COR-L47 (cell line): ENCODE measurements at places on chromosomes 7 and 10.

GRCh38 chr10:46042527-46042926 is 3.5 kb downstream of the MSMB start:
- DNase-seq = no peak

DNA sequence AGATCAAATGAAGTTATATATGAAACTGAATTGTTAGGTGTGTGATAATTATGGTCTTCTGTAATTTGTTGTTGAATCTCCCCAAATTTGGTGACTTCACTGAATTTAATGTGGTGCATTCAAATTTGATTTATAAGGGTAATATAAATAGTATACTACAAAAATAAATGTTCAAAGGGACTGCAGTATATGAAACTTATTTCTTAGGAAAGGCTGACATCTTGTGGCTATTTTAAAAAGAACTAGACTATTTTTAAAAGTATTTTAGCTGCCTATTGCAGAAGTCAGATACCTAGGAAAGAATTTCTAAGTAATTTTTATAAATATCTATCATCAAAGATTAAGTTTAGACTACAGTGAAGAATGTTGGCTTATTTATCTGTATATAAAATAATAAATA is 36.6 kb downstream of the ATRNL1 start:
- DNase-seq = no peak

DNA sequence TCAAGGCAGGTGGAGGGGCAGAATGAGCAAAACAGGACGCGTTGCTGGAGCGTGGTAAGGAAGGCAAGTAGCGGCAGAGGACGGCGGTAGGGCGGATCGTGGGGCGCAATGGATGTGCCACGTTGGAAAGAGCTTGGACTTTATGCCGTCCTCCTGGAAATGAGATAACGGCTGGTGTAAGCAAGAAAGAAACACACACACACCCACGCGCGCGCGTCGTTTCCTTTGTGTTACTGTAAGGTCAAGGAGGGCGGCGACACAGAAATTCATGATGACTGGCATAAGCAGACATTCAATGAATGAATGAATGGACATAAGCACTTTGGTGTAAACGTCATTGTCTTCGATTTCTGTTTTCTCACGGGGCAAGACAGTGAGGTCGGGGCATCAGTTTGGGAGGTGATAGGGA is 683 bp upstream of the ENTPD7 start:
- no peak for DNase-seq

DNA sequence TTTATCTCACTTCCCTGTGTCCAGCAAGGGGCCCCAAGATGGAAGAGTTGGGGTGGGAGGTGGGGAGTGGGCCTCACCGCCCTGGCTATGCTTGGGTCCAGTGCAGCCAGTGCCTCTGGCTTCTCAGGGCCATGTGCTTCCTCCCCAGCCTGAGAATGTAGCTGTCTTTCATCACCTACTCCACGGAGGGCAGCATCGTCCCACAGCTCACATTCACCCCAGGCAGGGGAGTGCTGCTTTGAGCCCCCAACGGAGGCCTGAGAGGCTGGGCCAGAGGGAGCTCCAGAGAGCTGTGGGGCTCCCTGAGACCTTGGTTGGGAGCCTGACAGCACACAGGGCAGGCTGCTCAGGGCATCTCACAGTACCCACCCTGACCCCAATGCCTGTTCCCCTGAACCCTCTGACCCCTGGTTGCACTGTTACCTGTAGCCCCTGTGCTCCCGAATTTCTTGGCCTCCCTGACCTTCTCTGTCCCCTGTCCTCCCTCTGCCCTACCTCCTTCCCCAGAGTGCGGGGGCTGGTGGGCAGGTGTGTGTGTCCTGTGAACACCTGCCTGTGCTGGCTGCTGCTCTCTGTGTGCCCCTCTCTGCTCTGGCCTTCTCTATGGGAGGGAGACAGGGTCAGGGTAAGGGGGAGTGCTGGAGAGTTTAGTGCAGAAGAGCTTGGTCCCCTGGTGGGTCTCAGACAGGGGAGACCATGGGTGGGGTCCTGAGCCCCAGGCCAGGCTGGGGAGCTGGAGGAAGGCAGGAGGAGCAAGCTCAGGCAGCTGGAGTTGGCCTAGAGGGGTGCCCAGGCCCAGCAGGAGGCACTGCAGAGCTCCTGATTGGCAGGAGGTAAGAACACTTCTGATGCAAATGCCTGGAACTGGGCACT is 19.6 kb upstream of the ZNF488 start:
- DNase-seq = no peak

GRCh38 chr7:158030071-158030470 is 557.6 kb downstream of the PTPRN2 start:
- DNase-seq = no peak

DNA sequence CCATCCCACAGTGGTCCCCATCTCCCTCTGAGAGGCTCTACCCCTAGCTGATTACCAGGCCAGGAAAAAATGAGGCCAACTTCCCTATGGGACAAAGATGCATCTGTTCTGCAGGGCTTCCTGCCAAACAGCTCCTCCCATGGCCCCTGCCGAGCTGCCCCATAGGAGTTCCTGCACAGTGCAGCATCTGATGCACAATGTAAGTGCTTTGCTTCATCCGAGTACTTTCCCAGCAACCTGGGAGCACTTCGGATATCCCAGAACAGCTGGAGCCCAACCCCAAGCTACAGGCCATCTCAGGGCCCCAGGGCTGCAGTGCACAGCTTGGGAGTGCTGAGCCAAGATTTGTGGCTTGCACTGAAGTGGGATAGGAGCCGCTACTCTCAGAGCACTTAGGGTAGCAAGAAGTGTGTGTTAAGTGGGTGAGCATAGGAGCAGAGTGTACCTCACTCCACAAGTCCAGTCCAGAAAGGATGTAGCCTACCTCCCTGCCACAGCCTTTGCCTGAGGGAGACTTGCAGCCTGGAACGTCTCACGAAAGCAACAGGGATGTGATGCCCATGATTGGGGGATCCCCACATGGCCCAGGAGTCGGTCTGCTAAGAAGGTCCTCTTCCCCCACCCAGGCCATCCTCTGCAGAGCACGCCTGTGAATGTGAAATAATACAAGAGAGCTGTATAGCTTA is 209.6 kb upstream of the VWC2 start:
- DNase-seq = no peak

DNA sequence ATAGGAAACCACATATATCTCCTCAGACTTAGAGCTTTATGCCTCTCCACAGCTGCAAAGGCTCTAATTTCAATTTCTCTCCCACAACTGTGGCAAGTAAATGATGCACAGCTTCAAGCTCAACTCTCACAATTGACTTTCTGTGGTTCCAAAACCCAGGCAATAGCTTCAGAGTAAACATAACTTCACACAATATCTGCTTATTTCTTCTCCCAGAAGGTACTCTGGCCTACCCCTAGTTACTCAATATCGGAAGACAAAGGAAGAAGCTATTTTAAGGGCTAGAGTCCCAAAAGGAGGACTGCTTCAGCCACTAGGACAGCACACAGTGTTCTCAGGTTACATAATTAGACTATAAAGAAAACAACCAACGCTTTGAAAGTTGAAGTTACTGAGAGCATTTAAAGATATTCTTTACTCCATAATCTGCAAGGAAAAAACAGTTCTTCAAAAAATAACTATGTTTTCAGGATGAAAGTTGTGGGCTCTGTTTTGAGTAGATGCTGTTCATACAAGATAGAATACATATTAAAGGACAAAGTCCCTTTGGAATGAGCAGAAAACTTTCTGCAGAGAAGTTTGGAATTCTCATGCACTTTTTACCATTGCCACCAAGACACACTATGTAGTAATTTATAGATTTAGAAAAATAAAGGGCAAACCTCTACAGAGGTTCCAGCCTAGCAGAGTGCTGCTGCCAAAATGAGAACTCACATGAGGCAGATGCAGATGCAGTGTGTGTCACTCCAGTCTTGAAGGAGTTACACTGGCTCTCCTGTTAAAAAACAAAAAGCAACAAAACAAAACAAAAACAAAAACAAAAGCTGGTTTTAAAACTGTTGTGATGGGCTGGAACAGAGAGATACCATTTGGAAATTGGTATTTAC is 81.8 kb downstream of the NT5C2 start:
- DNase-seq = no peak

- DNase-seq = no peak
Measured at GRCh38 chr10:8060010-8060703, 5.7 kb downstream of the GATA3 start.

DNA sequence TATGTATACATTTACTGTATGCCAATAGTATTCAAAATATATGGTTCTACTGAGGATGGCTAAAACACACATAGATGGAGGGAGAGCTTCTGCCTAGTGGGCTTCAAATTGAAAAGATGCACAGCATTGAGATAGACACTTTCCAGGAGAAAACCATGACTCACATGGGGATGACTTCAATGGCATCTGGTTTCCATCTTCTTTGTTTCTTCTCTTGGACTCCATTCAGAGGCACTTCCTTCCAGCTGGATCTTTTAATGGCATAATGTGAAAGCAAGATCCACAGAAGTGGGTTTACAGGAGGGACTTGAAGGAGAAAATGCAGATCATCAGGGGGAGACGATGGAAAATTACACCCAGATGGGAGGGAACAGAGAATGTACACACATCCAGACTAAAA is 84.9 kb downstream of the ZNF365 start:
- no peak for DNase-seq

- DNase-seq = no peak
Measured at GRCh38 chr7:115274-115911, 77.0 kb upstream of the FAM20C start.

DNA sequence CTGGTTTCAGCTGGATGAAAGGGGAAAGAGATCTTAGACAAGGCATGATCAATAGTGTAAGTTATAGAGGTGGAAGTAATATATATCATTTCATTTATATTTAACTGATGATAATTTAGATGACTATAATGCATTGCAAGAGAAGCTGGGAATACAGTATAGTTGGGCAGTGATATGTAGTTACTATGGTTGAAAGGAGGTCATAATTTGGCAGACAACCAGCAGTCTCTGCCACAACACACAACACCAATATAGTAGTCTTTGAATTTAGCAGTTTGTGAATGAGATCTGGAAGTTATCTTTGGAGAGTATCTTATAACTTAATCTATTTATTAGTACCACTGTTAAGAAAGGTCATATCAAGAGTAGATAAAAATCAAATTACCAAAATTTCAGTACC is 39.9 kb downstream of the TAX1BP1 start:
- no peak for DNase-seq

GRCh38 chr7:75718390-75719031 is 20.2 kb downstream of the HIP1 start:
- no peak for DNase-seq

- peak; percentile 52 for DNase-seq
Measured at GRCh38 chr7:112414855-112415490, 35.3 kb upstream of the IFRD1 start.

GRCh38 chr7:120792861-120793130 is 65.1 kb downstream of the TSPAN12 start:
- no peak for DNase-seq

DNA sequence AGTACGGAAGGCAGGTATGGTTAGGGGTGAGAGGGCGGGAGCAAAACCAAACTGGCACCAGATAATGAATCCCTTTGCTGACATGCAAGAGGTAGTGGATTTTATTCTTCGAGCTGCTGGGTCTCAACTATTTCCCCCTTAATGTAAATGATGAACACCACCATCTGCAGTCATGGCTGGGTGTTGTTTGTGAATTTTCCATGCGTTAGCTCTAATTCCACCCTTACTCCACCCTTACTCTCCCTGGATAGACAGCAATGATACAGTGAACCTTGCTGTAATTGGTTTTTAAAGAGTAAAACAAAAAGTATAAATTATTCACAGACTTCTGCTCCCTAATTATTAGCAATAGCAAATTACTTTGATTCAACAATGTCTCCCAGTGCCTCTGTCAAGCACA is 74.5 kb upstream of the PDE1C start:
- no peak for DNase-seq

- no peak for DNase-seq
Measured at GRCh38 chr10:124493214-124493882, 31.7 kb downstream of the LHPP start.

- DNase-seq = no peak
Measured at GRCh38 chr10:6721964-6722615, 142.0 kb upstream of the PRKCQ start.

GRCh38 chr10:86872757-86873156 is 84.7 kb downstream of the MMRN2 start:
- DNase-seq = no peak

DNA sequence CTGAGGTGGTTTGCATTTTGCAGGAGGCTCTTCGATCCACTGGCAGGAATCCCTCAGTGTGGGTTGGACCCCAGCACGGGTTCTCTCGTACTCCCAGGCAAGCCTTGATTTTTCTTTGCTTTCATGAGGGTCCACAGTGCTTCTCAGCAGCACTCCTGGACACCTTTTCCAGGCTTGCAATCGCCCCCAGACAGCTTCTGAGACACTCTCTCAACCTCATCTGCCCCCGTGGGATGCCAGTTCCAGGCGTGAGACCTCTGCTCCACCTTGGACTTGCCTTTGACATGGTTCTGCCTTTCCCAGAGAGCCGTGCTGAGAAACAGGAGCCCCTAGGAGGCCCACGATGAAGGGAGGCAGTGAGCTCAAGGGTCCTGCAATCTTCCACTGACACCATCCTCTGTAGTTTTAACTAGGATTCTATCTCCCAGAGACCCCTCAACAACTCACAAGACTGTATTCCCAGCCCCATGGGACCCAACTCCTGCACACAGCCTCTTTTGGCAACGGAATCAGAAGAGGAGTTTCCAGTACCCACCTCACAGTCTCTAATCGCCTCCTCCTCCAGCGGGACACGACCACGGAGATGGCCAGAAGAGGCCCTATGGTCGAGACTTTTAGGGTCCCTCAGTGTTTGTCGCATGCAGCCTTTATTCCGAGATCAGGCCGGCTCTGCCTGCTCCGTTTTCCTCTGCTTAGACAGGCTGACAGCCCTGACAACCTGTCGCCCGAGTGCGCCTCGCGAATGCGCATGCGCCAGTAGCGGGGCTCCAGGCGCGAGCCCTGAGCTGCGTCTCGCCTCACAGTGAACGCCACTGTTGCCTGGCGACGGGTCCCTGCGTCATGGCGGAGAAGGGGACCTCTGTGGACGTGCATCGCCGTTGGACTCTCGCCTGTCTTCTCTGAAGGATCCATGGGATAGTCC is 26.0 kb upstream of the ZNF273 start:
- no peak for DNase-seq

DNA sequence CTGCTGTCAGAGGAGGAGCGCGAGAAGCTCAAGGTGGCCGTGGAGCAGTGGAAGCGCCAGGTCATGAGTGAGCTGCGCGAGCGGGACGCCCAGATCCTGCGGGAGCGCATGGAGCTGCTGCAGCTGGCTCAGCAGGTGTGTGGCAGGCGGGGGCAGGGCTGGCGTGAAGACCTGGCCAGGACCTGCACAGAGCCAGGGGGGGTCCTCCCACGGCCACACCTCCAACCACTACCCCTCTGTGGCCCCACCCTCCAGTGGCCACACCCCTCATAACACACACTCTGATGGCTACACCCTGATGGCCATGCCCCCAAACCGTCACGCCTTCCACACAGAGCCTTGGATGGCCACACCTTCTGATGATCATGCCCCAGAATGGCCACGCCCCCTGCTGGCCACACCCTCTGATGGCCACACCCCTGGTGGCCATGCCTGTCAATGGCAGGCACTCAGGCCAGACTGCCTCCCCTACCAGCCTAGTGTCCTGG is 23.4 kb upstream of the DPYSL4 start:
- peak; percentile 67 for DNase-seq

- no peak for DNase-seq
Measured at GRCh38 chr7:118844748-118845147, 620.2 kb downstream of the ANKRD7 start.

GRCh38 chr7:157831143-157831905 is 494.5 kb downstream of the DNAJB6 start:
- DNase-seq = no peak
